Substantia nigra (tissue), 51 donors: ENCODE measurements at places on chromosomes 7 and 10.

- DNase-seq: no peak
These were observed 36.3 kb downstream of the ABCB1 start for GRCh38 chr7:87564296-87564963.

GRCh38 chr10:50260791-50261281 lies 9.5 kb upstream of the ASAH2 start:
- no peak for DNase-seq

DNA sequence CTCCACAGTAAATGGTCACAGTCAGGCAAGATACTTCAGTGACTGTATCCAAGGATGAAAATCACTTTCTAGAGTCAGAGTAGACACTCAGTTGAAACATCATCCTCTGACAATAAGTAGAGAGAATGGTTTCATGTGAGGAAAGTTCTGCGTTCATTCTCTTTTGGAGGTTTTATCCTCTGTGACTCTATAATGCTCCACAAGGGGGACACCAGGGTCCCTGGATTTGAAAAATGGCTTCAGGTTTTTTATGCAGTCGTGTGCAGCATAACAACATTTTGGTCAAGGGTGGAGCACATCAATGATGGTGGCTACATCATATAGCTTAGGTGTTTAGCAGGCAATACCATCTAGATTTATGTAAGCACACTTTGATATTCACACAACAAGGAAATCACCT lies 40.4 kb downstream of the TMEM168 start:
- DNase-seq: no peak

DNA sequence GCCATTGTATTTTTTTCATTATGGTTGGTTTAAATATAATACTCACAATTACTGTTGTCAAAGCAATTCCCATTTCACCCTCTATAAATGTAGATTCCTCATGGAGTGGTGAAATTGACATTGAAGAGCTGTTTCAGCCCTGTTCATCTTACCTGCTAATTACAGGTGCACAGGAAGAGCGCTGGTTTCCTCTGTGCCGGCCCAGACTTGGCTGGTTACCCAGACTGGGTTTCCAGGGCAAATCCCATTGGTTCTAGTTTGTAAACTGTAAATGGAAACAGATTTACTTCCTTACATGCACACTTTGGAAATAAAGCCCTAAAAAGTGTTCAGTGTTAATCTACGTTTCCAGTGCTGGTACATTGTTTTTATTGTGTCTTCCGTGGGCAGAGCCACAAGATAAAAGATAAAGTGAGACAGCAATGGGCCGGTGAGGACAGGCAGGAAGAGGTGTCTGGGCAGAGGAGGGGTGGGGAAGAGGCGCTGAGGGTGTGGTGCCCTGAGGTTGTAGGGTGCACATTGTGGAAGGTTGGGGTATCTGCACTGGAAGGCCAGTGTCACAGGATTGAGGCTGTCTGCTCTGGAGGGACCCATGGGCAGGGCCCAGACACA lies 71.6 kb upstream of the ZPBP start:
- no peak for DNase-seq

DNA sequence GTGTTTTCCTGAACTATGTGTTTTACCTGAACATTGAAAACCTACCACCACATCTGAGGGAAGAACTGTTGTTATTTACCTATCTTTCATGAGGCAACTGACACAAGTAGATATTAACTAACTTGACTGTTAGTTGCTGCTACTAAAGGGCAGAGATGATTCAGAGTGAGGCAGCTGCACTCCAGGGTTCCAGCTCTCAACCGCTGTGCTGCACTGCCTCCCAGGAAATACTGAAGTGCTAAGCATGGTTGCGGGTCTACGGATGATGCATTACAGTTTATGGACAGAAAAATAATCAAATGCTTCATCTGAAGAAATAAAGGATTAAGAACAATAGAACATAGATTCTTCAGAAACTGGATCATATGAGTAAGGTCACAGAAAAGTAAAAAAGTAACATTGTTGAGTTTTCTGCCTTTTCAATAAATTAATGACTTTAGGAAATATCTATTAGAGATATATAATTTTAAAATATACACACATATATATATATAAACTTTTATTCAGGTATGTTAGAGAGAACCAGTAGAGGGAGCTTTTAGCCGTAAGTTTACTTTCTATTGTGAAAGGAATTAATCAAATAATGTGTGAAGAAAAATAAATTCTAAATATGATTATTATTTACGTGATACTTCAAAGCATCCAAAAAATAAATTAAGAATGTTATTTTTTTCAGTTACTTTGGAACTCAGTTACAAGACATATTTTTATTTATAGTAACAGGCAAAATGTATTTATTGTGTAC lies 620.0 kb downstream of the CNTNAP2 start:
- DNase-seq: no peak

- no peak for DNase-seq
These were observed 203.9 kb upstream of the NEBL start for GRCh38 chr10:21100871-21101514.

DNA sequence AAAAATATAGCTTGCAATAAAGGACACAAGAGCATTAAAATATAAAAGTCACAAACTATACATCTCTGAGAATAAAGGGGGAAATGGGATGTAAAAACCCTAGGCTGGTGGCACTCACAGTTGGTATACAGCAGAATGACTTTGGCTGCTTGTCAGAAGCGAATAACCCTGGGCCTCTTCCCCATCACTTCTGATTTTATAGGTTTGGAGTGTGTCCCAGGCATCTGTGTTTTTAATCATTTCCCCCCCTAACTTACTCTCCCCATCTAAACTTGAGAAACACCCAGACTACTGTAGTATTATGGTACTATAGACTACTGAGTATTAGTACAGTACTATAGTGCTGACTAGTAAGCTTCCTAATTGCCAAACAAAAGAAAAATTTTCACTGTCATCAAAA lies 1.8 kb upstream of the RPA3 start:
- no peak for DNase-seq

DNA sequence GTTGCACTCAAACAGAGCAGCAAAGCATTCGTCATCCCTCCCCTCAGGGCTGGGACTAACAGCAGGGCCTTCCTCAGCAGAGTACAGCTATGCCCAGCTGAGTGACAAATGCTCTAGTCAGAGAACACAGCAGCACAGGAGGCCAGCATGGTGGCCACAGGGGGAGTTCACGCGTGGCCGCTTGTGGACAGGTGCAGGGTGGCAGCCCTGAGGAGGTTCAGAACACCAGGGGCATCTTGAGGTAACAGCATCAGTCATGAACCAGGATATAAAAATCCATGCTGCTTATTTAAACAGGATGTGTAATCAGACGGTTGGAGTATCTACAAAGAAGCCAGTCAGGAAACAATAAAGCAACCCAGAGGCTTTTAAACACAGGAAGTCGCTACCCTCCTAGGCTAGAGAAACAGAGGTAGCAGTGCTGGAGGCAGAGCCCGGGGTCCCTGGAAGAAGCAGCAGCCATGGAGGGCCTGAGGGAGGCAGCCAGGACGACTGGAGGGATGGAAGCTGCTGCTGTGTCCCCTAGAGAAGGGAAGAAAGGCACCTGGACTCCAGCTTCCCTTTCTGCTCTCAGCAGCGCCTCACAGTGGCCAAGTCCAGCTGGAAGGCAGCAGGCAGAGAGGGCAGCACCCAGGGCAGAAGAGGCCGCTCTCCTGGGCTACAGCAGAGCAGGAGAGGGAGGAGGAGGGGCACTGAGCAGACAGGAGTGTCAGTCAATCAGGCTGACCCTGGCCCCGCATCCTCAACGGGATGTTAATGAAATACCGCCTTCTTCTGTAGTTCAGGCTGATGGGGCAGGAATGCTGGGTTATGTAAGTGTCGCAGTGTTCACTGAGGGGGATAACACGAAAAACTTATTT lies 70.8 kb upstream of the UCN3 start:
- no peak for DNase-seq

DNA sequence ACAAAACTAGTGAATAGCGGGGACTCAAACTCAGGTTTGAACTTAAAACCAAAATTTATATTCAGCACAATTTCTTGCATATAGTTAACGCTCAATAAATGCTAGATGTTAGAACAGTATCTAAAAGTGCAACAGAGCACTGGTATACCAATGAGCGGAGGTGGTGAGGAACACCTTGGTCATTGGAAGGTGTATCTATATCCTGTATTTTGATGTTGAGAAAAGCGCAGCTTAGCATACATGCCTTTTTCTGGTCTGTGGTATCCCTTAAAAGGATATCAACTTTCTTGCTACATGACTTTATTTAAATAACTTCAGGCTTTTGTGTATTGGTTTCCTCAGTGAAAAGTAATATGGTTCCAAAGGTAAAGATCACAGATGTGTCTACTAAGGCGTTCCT lies 33.3 kb upstream of the DNAJB12 start:
- no peak for DNase-seq

DNA sequence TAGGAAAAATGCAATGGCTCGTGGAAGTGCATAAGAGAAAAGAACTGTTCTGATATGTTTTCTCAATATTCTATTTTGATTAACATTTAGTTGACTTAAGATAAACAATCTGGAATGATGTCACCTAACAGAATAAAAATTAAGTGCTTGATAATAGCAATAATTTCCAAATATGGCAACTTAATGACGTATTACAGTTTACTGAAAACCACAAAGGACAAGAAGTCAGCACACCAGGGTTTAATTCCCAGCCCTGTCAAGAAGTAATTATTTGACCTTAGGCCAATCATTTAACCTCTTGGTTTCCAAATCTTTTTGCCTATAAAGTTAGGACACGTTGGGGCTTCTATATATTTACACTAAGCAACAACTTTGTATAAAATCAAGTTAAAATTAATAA lies 95.7 kb downstream of the CABCOCO1 start:
- DNase-seq: no peak

DNA sequence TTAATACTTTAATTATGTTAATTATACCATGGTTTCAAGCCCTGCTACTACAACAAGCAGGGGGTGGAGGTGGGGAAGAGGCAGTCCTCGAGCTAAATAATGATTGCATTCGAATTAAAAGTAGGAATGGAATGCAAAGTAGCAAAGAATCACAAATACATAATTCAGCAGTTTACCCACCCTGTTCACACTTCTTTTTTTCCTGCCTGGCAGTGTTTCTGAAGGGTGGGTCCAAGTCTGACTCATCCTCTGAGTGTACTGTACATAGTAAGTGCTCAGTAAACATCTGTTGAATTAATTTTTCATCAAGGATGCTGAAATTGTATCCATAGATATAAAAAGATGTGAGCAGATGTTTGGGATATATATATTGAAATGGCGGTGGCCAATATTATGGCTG lies 778.8 kb downstream of the LRMDA start:
- no peak for DNase-seq

DNA sequence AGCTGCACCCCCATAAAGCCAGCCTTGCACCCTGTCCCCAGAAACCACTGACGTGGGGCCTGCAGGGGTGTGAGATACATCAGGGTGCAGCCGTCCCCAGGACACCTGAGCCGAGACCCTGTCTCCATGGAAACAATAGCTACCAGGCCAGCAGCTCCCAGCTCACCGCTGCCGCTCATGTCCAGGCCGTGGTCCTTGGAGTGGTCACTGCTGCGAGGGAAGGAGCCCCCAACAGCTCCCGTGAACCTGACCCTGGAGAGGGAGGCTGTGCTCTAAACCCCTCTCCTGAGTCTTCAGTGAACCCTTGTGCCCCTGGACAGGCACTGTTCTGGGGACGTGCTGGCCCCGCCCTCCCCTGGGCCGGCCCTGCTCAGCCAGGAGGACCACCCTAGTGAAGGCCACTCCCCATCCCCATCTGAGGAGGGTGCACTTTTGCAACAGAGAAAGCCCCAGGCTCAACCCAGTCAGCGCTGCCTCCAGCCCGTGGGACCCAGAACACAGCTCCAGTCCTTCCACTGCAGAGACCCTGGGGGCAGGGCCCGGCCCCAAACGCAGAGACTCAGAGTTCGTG lies 19.6 kb upstream of the INPP5A start:
- no peak for DNase-seq

DNA sequence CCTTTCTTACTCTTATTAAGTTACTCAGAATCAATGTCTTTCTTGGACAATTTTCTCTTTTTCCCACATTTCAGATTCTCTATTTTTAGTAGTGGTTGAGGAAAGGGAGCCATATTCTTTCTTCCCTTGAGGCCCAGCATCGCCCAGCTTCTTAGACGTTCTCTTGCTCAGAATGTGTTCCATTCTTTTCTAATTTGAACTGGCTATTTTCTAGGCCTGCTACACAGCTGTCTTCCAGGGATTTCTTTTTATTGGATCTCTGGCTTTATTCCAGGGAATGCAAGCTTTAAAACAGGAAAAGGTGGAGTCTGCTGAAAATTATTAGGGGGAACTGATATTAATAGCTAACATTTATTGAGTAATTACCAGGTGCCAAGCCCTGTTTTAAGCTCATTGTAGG lies 58.3 kb downstream of the WIPF3 start:
- no peak for DNase-seq

DNA sequence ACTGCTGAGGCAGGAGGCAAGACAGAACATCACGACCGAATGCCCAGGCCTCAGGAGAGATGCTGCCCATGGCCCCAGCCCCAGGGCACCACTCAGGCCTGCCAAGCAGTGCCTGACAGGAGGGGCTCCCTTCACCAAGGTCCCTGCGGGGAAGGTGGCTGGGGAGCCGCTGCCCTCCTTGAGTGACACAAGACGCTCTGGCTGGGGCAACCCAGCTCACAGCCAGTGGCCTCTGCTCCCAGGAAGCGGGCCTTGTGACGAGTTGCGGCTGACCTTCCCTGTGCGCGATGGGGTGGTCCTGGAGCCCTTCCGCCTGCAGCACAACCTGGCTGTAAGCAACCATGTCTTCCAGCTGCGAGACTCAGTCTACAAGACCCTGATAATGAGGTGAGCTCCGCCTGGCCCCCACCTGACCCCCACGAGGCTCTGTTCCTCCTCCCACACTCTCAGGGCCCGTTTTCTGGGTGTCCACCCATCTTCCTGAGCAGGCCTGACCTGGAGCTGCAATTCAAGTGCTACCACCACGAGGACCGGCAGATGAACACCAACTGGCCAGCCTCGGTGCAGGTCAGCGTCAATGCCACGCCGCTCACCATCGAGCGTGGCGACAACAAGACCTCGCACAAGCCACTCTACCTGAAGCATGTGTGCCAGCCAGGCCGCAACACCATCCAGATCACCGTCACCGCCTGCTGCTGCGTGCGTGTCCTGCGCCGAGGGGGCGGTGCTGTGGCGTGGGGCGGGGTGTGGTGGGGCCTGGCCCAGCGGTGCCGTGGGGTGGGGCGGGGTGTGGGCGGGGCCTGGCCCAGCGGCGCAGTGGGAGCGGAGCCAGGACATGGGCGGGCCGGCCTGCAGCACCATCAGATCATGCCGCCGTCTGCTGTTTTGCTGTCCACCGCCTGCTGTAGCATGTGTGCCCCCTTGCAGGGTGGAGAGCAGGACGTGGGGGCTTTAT lies 12.8 kb downstream of the ZMIZ2 start:
- DNase-seq: no peak

- DNase-seq: no peak
These were observed 145.2 kb downstream of the FRMD4A start for GRCh38 chr10:14185316-14186045.
